Activated T-cell treated with anti-CD3 and anti-CD28 coated beads for 1 hour (primary cell): ENCODE measurements at places on chromosomes 3 and 15.

- DNase-seq = no peak
Observed at GRCh38 chr3:123488645-123489347, 39.9 kb upstream of the ADCY5 start.

DNA sequence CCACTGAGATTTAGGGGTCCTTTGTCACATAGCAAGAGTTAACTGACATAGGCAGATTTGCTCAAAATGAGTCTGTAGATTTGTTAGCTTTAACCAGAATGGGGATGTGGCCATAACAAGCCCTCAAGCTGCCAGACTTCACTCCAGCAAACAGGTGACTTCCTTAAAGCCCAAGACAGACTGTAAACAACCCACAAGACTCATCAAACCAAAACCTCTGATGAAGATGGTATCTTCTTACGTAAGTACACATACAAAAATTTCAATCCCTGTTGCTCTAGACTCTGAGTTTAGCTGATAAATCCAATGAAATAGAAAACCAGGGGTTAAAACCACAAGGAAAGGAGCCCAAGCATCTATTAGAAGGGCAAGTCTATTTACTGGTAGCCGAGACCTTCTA, 18.2 kb upstream of the ZBTB20 start:
- DNase-seq = no peak

GRCh38 chr3:188007897-188008296, 146.1 kb upstream of the LPP start:
- DNase-seq = no peak

- peak; percentile 20 for DNase-seq
Observed at GRCh38 chr15:72319360-72319984, 485 bp downstream of the CELF6 start.

DNA sequence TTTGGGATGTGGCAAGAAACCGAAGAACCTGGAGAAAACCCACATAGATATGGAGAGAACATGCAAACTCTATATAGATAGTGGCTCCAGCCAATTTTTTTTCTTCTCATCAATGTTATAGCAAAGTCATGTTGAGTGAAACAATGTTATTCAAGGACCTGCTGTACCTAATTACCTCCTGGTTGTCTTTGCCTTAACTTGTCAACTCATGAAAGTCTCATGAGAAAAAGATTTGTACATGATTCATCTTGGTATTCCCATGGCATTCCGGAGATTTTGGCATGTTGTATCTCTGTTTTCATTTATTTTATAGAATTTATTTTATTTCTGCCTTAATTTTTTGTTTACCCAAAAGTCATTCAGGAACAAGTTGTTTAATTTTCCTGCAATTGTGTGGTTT, 303.8 kb upstream of the CDIN1 start:
- DNase-seq = no peak
